ENCODE measurements at places on chromosomes 2 and 18.

- no peak for DNase-seq
Measured at GRCh38 chr2:173555833-173556232, 201.2 kb downstream of the CDCA7 start.

GRCh38 chr2:237341872-237342271 lies 72.1 kb downstream of the COL6A3 start:
- DNase-seq: no peak

DNA sequence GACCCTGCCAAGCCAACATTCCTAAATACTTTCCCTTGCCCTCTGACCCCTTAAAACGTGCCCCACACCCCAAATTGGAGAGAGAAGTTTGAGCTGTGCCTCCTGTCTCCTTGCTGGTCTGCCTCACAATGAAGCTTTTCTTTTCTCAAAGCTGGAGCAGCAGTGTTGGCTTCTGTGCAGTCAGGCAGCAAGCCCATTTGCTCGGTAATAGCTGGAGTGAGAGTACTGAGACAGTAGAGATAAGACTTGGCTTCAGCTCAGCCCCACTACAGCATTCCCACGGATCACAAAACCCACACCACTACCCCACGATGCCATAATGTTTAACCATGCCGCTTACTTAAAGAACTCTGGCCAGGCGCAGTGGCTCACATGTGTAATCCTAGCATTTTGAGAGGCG lies 73.0 kb downstream of the NCAPH start:
- DNase-seq: no peak

GRCh38 chr18:7908681-7909299 lies 341.7 kb downstream of the PTPRM start:
- DNase-seq: no peak

GRCh38 chr2:28822036-28822435 lies 11.4 kb downstream of the SPDYA start:
- no peak for DNase-seq

GRCh38 chr2:217755027-217755745 lies 247.6 kb downstream of the TNS1 start:
- DNase-seq: no peak

DNA sequence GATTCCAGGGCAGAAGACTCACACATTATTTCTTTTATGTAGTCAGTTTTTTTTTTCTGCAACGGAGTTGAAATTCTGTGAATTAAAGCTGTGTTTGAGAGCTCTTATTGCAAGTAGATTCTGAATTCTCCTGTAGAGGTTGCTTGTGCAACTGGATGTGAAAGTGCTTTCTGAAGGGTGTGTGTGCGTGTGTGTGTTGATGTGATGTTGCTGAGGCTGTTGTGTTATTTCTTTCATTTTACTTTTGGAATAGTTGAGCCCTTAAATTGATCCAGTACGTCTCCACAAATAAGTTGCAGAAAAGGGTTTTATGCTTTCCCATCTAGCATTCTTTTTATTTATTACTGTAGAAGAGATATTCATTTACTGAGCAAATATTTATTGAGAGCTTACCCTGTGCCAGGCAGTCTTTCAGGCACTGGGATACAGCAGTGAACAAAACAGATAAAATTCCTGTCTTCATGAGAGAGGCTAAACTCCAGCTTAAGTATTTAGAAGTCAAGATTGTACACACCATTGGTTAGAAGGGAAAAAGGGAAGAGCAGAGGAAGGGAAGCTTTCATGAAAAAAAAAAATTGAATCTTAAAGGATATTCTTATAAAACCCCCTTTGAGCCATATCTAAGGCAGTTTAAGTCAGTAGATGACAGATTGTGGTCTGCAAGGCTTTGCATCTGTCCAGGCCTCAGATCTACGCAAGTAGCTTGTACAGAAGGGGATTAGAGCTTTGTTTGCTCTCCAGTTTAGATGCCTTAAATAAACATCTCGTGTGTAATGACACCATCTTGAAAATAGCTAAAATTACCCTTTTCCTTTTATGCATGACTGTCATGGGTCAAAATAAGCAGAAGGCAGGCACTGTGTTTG lies 58.2 kb downstream of the MYO1B start:
- no peak for DNase-seq

DNA sequence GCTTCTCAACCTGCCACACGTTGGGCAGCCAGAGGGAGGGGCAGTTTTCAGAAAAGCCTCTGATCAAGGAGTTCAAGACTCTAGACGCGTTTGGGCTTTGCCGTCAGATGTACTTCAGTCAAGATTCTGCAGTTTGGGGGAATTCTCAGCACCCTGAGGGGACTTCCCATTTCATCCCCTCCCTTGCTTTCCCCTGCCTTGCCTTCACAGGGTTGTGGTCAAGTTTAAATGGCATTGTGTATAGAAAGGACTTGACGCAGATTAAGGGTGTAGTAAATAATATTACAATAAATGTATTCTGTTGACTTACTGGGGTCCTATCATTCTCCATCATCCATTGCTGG lies 198.3 kb upstream of the NABP1 start:
- no peak for DNase-seq

DNA sequence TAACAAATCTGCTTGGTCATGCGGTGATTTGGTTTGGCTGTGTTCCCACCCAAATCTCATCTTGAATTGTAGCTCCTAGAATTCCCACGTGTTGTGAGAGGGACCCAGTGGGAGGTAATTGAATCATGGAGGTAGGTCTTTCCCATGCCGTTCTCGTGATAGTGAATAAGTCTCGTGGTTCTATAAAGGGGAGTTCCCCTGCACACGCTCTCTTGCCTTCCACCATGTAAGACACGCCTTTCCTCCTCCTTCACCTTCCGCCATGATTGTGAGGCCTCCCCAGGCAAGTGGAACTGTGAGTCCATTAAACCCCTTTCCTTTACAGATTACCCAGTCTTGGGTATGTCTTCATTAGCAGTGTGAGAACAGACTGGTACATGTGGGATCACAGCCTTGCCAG lies 36.7 kb downstream of the TRABD2A start:
- DNase-seq: peak; percentile 20

DNA sequence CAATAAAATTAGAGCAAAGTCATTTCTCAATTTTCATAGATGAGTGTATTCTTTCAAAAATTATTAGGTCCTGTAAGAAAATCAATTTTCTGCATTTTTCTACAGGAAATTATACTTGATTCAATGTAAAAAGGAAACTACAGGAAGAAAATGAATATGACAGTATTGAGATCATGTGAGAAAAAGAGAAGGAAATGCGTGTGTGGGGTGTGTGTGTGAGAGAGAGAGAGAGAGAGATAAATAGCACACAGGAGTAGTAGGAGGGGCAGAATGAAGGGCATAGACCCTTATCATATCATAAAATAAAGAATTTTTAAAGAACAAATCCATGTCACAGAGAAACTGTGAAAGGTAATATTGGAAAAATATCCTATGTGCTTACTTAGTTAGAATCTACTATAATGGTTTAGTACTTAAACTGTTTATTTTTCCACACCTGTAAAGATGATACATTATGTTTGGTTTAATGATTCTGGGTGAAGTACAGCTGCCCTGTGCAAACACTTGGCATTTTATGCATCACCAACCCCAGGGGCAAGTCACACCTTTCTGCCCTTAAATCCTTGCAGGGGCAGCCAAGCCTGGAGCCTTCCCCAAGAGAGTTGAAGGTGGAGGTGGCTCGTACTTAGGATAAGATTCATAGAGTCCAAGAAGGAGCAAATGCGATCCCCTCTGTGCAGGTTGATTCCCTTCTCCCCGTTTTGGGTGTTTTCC lies 276.4 kb downstream of the TGIF1 start:
- DNase-seq: no peak

- DNase-seq: peak; percentile 85
Measured at GRCh38 chr2:55419679-55420438, at the start of gene CCDC88A. CCDC88A (minus strand) TSS chr2:55419856; CDS start chr2:55419079, 777 bp downstream.

DNA sequence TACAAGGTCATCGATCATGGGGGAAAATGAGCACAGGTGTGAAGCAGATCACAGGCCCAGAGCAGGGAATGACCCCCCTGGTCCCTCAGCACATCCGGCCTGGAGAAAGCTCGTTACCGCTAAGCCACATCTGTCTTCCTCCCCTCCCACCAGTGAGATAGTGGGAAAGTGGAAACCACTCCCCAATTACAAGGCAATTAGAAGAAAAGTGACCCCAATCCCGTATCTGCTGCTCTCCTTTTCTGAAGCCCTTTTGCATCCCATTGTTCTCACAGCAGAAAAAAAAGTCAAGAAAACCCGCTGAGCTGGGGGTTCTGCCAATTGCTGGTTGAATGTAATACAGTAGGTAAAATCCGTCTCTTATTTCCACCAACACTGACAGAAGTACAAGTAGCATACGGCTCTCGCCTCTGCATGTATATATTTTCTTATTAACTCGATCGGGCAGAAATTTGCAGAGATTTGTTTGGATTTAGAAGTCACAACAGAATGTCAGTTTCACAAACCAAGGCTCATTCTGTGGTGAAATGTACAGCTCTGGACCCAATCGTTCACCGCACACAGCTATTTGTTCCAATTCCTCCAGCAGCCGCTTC lies 287.0 kb downstream of the TCF4 start:
- DNase-seq: no peak

- no peak for DNase-seq
Measured at GRCh38 chr18:74013955-74014354, 133.7 kb downstream of the FBXO15 start.

DNA sequence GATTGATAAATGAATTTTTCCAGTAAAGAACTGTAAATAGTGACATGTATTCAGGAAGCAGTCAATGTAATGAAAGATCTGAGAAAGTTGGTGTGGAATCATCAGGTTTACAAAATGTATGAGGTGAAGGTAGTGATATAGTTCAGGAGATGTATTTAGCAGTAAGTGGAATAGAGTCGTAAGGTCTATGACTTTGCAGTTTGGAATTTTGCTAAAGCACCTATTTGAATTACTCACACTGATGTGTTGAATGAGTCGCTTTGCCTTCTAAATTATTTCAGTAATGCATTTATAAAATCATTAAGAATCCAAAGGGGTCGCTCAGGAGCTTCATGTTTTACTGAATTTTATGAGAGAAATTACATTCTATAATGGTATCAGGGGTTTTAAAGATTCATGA lies 713.7 kb downstream of the DSC3 start:
- no peak for DNase-seq

All from stimulated activated CD4-positive, alpha-beta T cell treated with anti-CD3 and anti-CD28 coated beads, Interleukin-1b, Interleukin-23, amount 100 ng/mL, for 24 hours (primary cell).